ENCODE measurements at places on chromosomes 1 and 21. TPM values are rescaled to one million over a fixed set of nuclear protein-coding genes. Genes with fewer than 3 reads are reported as not detected.

The TGFB2 gene
- total RNA-seq: 11.3 TPM

The RGS16 gene
- total RNA-seq: 4.1 TPM

The FCRL2 gene
- total RNA-seq: not detected

The AMY2A gene
- total RNA-seq: not detected

DNA sequence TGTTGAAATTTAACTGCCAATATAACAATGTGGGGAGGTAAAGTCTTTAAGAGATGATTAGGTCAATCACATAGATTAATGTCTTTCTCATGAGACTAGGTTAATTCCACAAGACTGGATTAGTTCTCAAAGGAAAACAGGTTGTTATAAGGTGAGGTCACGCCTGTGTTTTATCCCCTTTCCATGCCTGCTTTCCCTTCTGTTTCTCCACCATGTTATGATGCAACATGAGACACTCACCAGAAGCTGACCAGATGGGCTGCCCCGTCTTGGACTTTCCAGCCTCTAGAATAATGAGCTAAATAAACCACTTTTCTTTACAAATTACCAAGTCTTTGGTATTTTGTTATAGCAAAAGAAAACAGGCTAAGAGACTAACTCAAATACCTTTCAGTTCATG is 70.8 kb downstream of the DDAH1 start:
- peak; percentile 28 for DNase-seq

GRCh38 chr1:195894411-195894810 is 713.8 kb downstream of the KCNT2 start:
- DNase-seq: no peak

The SPRR2G gene
- total RNA-seq: not detected

DNA sequence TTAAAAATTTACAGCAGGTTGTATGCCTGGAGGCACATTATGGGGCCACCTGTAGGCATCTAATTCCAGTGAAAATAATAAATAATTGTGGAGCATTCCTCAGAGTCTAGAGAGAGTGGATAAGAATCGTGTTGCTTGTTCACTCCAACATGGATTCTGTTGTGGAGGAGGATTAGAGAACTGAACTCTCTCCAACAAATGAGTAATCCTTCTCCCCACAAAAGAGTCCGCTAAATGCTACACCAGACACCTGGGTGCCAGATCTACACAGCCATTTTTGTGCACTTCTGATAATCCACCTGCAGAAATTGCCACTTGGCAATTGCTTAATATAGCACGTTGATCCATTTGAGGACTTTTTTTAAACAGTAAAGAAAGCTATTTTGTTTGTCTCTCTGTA is 113.7 kb upstream of the DPYD start:
- DNase-seq: peak; percentile 75

The HLX gene
- total RNA-seq: 5.2 TPM

- DNase-seq: no peak
Measured at GRCh38 chr1:112284796-112285195, 111.2 kb upstream of the CTTNBP2NL start.

The FCGR3B gene
- not detected for total RNA-seq
